ENCODE measurements at places on chromosomes 12 and 14. TPM values are rescaled to one million over a fixed set of nuclear protein-coding genes. Genes with fewer than 3 reads are reported as not detected.

Gene IL31
- not detected for total RNA-seq

Gene ACOT6
- total RNA-seq = not detected

Gene UTP20
- total RNA-seq = 17.0 TPM

Gene ARHGEF25
- 29.5 TPM for total RNA-seq

Gene TCP11L2
- total RNA-seq = 16.4 TPM

Gene SERPINA9
- not detected for total RNA-seq

Gene GNB3
- 10.2 TPM for total RNA-seq

GRCh38 chr12:122004633-122005071 lies 17.0 kb upstream of the BCL7A start:
- no peak for DNase-seq

GRCh38 chr14:63966407-63966806 lies 113.6 kb downstream of the SYNE2 start:
- no peak for DNase-seq

GRCh38 chr14:54369343-54369742 lies 27.5 kb upstream of the CDKN3 start:
- DNase-seq = no peak

GRCh38 chr12:112907415-112908157 lies 824 bp downstream of the OAS1 start:
- DNase-seq = no peak

DNA sequence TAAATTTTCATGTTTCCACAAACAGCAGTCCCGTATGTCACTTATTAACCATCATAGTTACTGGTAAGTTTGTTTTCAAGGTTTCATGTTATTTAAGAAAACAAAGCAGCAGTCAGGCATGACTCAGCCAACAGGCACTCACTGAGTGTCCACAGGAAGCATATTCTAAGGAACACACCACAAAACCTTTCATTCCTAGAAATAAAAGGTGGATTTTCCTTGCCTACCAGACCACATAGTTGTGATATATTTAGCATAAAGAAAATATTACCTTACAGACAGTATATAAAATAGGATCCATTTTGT lies 143.3 kb upstream of the AVPR1A start:
- no peak for DNase-seq

GRCh38 chr12:3081091-3081490 lies 3.9 kb downstream of the TSPAN9 start:
- no peak for DNase-seq

GRCh38 chr12:11133816-11134215 lies 628 bp downstream of the TAS2R30 start:
- no peak for DNase-seq

DNA sequence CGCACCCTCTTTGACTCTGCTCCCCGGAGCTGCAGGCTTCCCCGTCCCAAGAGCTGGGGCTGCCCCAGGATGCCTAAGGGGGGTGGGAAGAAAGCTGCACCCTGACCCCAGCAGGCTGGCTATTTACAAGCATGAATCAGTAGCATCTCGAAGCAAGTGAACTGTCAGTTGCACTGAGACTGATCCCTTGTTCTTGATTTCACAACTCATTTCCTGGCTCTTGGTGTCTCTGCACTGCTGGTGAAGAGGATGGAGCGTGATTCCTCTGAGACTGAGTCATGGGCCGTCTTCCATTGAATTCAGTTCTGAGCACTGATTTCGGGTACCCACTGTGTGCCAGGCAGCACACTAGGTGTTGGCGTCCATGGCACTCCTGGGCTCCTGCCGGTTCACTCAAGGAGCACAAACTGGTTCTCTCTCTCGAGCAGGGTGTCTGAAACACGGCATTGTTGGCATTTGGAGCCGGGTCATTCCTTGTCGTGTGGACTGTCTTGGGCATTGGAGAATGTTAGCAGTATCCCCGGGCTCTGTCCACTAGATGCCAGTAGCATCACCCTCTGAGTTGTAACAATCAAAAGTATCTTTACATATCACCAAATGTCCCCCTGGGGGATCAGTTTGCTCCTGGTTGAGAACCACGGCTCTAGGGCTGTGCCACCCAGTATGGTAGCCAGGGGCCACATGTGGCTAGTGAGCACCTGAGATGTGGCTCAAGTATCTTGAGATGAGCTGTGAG lies 86.9 kb downstream of the RIN3 start:
- no peak for DNase-seq

DNA sequence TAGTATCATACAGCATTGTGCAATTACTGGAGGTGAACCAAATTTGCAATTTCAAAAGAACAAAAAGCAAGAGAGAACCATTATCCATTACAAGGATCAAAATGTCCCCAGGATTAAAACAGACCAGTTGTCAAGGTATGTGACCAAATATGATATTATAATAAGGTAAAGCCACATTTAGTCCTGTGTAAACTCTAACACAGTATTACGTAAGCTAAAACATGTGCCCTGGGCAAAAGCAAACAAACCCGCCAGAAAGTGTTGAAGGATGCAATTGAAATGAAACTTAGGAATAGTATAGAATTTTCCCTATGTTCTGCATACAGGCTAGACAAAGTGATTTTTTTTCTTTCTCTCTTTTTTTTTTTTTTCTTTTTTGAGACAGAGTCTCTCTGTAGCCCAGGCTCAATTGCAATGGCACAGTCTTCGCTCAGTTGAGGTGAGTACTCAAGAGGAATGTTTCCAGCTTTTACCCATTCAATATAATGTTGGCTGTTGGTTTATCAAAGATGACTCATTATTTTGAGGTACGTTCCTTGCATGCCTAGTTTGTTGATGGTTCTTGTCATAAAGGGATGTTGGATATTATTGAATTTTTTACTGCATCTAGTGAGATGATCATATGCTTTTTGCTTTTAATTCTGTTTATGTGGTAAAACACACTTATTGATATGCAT lies 137.1 kb upstream of the FOXG1 start:
- no peak for DNase-seq

DNA sequence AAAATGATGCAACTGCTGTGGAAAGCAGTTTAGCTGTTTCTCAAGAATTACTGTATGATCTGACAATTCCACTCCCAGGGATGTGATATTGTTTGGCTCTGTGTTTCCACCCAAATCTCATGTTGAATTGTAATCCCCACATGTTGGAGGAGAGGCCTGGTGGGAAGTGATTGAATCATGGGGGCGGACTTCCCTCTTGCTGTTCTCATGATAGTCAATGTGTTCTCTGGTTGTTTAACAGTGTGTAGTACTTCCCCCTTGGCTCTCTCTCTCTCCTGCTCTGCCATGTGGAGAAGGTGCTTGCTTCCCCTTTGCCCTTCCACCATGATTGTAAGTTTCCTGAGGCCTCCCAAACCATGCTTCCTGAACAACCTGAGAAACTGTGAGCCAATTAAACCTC lies 93.4 kb upstream of the CPM start:
- no peak for DNase-seq

GRCh38 chr12:5582018-5582417 lies 150.1 kb downstream of the NTF3 start:
- DNase-seq = no peak

DNA sequence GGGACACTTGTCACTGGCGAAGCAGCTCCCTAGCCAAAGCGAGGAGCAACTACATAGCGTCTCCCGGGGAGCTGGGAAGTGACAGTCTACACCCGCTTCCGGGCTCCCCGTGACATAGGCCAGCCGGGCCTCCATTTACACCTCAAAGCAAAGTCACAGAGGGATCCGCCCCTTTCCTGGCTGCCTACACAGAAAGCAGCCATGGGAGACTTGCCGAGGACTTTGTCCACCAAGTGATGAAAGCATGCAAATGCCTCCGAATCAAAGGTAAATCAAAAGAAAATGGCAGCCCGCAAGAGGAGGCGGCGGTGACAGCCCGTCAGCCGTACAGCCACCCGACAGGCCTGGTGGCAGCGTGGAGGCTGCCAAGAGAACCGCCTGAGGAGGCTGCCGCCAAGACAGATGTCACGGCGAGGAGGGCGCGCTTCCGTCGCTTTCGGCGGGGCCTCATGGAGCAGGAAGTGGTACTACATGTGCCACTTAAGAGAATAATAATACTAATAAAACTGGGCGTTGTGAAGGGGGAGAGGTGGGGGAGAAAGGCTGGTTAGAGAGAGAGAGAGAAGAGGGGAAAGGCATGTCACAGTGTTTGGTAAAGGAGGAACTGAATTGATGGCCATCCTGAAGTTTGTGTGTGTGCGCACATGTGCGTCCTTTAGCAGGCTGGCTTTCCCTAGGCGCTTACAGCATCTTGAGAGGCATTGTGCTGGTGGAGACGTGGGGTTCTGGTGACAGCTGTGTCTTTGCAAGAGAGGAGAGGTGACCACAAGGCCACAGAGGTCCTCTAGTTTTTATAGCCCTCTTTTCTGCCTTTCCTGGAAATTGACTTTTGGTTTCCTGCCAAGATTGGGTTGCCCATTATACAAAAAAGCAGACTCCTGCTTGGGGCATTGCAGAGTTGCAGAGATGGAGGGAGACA lies 661.7 kb downstream of the VRK1 start:
- no peak for DNase-seq

DNA sequence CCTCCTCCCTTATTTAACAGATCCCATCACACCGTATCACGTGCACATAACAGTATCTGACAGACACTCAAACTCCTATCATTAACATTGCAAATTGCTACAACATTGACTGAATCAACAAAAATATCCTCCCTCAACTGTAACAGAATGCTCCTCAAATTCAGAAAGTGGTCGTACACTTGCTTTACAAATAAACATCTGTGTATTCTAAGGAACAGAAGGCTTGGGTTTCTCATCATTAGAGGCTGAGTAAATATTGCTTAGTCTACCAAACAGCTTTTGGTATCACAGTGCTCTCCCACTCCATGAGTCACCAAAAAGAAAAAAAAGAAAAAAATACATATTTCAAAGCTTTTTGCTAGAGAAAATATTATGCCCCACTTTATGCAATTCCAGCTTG lies 23.9 kb downstream of the FERMT2 start:
- DNase-seq = no peak

- DNase-seq = no peak
Measured at GRCh38 chr12:3077572-3078081, 448 bp downstream of the TSPAN9 start.

DNA sequence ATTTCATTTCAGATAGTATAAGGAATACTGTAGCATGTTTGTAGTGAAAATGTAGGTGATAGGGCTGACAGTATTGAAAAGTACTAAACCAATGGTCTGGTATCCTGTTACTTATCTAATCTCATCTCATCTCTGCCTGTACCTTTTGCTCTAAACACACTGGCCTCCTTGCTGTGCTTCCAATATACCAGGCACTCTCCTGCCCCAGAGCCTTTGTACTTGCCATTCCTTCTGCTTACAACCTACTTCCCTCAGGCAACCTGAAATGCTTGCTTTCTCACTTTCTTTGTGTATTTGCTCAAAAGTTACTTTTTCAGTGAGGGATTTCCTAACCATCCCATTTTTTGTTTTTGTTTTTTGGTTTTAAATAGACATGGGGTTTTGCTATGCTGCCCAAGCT lies 101.9 kb downstream of the PAPLN start:
- no peak for DNase-seq

- no peak for DNase-seq
Measured at GRCh38 chr12:88237954-88238353, 95.8 kb downstream of the TMTC3 start.

DNA sequence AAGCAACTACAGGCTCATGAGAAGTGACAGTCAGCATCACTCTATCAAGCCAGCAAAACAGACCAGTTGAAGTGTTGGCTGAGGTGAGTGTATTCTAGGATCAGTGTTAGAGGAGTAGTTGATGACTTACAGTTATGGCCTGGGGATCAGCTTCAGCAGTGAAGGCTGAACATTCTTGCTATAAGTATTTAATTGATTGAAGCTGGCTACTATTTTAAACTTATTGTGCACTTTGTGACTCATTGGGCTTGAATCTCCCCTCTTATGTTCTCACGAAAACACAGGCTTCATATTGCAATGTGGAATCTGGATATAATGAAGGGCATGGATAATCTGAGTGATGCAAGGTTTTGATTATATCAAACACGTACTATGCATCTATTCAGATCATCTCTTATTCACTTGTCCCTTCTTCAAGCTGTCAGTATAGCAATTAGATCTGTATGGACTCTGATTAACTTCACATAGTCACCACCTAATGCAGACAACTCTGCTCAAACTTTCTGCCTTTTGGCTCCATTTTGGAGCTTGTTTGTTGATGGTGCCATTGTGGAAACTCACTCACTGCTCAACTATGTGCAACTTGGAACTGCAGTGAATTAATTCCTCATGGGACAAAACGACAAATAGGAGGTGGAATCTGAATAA lies 309.2 kb downstream of the SLC16A7 start:
- no peak for DNase-seq

DNA sequence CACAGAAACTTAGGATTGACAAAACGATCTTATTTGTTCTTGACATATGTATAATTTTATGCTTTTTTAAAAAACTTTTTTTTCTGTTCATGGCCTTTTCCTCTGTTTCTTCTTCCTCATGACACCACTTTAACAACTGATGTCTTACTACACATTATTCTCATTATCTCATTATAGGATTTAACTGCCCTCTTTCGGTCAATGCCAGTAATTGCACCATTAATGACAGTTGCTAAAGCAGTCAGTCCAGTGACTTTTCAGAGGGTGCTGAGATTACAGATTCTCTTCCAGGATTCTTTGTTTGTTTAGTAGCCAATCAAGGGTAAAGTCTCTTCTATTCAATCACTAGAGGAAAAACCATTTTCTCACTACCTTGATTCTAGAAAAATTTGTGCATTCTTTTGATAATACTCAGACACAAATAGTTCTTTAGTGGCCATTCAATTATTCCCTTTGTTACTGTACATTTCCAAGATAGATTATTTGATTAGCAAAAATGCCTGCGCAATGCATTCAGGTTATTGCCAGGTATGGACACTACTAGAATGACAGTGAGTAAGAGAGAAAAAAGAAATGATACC lies 50.1 kb downstream of the KLRG1 start:
- DNase-seq = no peak

- no peak for DNase-seq
Measured at GRCh38 chr12:88764781-88765480, 184.7 kb upstream of the KITLG start.

DNA sequence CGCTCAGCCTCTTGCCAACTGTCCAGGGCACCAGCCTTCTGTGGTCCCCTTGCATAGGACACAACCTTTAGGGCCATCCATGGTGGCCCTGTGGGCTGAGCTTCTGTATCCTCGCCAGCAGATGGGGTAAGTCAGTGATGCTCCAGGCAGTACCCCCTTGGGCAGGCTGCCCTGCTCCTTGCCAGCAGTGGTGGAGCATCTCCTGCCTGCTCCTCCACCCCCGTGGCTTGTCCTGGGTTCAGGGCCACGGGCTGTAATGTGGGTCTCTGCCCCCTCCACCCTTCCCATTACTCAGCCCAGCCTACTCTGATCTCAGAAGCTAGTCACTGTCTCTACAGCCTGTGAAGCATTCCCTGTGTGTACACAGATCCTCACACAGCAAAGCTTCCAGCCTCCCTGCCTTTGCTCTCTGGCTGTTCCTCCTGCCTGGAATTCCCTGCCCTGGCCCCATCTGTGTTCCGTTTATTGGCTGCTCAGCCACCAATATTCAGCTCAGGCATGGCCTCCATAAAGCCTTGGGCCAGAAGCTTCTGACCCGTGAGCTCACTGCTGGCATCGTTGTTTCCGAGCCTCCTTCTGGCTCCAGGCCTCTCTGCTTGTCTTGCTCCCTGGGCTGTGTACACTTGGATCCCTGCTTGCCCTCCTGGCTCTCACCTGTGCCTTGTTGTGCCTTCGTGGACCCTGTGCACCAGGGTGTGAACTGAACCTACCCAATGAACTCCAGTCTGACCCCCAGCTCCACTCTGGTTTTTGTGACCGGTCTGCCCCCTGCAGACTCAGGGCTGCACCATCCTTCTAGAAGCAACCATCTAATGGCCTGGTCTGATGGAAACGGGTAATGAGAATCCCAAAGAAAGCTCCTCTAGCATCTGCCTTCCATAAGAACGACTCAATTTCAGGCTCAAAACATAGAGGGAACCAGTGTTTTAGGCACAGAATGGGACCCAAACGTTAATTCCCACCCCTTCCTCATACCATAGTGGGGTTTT lies 177.0 kb upstream of the PRMT8 start:
- DNase-seq = no peak
